ENCODE measurements at places on chromosomes 4 and X.
A peak's percentile ranks its signal among the peaks of the same experiment; 100 is the strongest.

GRCh38 chr4:108519911-108520601 lies 100.3 kb upstream of the RPL34 start:
- no peak for DNase-seq

GRCh38 chr4:100311181-100311580 lies 120.9 kb upstream of the DDIT4L start:
- DNase-seq = peak; percentile 23

DNA sequence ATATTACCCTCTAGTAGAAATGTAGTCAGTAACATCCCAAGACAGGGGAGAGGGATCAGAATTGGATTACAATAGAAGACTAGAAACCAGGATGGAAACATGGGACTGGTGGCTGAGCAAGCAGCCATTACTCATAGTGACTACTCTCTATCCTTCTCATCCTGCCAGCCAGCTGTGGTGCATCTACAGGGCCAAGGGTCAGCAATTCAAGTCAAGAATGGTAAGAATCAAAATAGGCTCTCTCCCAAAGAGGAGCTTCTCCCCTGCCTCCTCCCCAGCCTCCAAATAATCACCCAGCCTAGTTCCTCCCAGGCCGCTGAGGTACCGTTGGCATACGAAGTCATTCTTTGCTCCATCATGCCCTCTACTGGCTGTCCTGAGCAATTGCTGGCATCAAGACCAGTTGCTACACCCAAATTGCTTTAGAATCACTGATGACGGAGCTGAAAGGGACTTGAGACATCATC lies 19.4 kb downstream of the AWAT2 start:
- peak; percentile 73 for DNase-seq

- DNase-seq = no peak
Observed at GRCh38 chr4:147793569-147794313, 61.9 kb downstream of the ARHGAP10 start.

DNA sequence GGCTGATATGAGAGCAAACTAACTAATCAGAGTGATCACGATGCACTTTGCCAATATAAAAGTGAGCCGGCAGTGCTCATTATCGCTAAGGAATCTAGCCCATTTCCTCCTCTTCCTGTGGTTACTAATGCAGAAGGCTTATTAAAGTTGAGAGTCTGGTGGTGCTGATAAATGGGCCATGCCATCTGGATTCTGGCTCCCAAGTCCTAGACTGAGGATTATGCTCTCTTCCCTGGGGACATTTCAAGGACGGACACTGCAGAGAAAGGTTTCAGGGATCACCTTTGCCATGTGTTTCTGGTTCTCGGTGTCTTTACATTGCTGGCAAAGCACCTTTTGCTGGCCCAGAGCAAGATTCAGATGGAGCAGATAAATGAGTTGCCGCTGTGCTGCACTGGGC lies 85.3 kb downstream of the RTL5 start:
- DNase-seq = peak; percentile 63

- no peak for DNase-seq
Observed at GRCh38 chr4:44056721-44057151, 391.9 kb downstream of the KCTD8 start.

GRCh38 chrX:111831343-111831742 lies 44.6 kb upstream of the TRPC5OS start:
- no peak for DNase-seq

DNA sequence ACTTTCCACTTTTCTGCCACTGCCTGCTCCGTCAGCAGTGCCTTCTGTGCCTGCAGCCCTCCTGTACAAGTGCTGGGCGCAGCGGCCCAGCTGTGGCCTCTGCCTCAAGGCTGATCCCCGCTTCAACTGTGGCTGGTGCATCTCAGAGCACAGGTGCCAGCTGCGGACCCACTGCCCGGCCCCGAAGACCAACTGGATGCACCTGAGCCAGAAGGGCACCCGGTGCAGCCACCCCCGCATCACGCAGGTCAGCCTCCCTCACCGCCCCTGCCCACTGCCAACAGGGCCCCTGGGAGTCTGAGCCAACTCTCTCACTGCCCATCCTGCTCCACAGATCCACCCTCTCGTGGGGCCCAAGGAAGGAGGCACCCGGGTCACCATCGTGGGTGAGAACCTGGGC lies 7.5 kb downstream of the PLXNA3 start:
- no peak for DNase-seq

GRCh38 chrX:112941209-112941837 lies 100.7 kb upstream of the AMOT start:
- no peak for DNase-seq

DNA sequence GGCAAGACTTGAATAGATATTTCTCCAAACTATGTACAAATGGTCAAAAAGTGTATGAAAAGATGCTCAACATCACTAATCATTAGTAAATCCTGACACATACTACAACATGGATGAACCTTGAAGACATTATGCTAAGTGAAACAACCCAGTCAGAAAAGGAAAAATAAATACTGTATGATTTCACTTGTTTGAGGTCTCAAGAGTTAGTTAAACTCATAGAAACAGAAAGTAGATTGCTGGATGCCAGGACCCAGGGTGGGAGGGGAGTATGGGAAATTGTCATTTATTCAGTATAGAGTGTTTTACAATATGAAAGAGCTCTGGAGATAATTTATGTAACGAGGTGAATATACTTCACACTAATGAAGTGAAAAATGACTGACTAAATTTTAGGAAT lies 32.4 kb downstream of the PRMT9 start:
- DNase-seq = no peak

DNA sequence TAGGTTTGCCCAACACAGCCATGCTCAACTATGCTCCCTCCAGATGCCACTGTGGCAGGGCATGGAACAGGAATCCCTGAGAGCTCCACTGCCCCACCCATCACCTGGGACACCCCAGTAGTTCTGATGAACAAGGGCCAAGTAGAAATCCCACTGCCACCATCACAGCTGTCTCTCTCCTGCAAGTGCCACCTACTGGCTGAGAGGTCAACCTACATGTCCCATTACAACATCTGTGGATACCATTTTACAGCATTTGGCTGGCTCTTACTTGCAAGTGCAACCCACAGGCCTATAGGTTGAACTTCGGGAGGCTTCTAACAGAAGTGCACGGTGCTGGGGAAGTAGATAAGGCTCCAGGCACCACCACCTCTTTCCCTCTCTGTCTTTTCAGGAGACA lies 142.5 kb downstream of the CXXC4 start:
- DNase-seq = no peak

DNA sequence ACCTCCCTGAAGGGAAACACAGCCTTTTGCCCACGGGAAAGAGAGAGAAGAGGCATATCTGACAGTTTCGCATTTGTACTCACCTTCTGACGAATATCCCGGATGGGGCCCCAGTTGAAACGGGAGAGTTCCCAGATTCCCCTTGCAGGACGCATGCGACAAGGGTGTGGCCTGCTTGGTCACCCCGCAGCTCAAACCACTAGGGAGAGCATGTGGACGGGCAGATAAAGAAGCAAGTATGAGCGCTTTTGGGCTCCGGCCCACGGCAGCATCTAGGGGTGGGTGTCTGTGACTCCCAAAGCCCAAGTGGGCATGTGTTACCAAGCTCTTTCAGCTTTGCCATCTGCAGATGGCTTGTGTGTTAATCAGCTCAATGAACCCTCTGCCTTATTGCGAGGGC lies 70.1 kb upstream of the MED14 start:
- DNase-seq = no peak

DNA sequence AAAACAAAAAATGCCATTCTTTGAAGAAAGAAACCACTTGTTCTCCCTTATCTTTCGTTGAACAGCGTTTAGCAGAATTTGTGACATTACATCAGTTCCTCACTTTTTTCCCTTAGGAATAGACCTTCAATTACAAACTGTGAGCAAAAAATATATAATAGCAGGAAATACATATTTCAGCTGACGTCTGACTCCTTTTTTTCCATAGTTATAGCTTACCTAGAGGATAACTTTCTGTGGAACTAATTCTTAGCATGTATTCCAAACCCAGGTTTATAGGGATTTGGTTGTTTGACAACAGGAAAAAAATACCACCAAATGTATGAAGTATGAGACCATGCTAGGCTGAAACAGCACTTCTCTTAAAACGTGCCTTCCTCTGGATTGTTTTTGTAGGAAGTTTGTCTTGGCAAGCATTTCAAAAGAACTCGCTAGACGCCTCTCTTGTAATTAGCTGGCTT lies 2.0 kb upstream of the LIMCH1 start:
- DNase-seq = peak; percentile 79

DNA sequence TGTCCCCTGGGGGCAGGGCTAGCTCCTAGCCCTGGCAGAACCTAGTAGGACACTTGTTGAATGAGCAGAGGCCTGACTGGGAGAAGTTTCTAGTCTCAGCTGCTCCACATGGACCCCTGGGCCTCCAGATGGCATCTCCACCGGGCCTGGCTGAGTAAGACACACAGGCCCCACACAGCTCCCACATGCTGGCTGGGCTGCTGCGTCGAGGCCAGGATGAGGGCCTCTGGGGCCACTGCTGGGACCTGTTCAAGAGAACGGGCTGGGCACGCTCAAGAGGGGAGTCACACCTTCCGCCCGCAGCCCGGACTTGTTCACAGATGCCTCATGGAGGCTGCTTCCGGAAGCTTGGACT lies 4.2 kb upstream of the HGFAC start:
- DNase-seq = no peak

DNA sequence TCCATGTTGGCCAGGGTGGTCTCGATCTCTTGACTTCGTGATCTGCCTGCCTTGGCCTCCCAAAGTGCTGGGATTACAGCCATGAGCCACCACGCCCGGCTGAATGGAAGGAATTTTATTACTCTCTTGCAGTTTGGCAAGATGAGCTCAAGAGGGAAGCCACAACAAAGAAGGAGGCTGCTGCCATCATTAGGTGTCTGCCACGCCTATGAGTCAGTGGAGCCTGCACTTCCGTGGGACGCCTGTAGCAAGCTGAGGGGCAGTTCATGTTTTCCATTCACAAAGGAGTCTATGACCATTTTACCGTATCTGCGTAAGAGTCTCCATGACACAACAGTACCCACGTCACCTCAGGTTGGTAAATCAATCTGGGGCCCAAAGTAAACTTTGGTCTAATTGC lies 51.2 kb upstream of the CHRNA9 start:
- DNase-seq = peak; percentile 56

DNA sequence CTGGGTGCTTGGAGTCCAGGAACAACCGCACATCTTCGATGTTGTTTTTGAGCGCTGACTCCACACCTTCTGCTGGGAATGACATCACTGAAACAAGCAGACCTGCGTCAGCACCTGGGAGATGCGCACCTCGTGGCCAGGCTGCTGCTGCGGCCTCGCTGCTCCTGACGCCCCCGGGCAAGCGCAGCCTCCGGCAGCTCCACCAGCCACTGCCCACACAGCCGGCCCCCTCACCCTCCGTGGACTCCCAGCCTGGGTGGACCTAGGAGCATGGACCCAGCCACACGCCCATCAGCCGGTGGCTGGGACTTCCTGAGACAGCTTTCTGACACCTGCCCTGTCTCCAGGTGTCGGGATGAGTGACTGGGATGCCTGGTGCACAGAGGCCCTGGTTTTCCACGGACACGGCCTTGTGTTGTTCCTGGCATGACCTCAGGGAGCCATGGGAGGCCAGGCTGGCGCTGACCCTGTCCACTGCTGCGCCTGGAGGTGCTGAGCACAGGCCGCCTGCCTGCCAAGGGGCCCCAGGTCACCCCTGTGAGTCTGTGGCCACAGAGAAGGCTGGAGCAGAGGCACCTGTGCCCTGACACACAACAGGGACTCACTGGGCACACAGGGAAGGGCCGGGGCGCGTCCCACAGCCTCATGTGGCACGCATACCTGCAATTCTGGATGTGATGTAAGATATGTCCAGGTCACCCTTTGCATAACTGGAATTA lies 48.6 kb downstream of the GAK start:
- DNase-seq = no peak
